ENCODE measurements at places on chromosomes 11 and 22.
A peak's percentile ranks its signal among the peaks of the same experiment; 100 is the strongest.

DNA sequence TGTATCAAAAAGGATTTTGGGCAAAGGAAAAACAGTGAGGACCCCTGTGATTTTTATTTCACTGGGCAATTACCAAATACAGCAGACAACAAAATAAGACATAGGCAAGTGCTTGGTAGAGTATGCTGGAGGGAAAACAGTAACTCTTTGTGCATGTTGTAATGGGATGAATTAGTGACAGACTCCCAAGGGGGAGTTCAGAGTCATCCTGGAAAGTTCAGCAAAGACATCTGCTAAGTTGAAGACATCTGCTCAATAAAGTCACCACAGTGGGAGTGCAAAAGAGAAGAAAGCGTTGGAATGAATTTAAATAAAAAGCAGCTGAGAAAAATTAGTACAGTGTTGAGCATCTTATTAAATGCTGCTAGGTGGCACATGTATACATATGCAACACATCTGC lies 378.8 kb upstream of the ISX start:
- DNase-seq: no peak

DNA sequence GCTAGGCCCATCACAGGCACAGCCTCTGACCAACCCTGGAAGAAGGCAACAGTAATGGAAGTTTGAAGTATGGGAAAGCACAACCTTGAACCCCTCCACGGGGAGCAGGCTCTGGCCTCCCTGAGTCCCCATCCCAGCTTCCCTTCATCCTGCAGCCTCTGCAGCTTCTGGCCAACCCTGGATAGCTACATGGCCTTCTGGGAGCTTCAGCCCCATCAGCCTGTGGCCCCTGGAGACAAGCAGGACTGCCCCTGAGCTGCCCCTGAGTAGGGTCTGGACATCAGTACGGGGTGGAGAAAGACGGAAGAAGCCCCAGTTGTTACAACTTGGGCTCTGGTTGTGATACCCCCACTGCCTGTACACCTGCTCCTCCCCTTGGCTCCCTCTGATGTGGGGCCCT lies 113.8 kb upstream of the CD82 start:
- no peak for DNase-seq

DNA sequence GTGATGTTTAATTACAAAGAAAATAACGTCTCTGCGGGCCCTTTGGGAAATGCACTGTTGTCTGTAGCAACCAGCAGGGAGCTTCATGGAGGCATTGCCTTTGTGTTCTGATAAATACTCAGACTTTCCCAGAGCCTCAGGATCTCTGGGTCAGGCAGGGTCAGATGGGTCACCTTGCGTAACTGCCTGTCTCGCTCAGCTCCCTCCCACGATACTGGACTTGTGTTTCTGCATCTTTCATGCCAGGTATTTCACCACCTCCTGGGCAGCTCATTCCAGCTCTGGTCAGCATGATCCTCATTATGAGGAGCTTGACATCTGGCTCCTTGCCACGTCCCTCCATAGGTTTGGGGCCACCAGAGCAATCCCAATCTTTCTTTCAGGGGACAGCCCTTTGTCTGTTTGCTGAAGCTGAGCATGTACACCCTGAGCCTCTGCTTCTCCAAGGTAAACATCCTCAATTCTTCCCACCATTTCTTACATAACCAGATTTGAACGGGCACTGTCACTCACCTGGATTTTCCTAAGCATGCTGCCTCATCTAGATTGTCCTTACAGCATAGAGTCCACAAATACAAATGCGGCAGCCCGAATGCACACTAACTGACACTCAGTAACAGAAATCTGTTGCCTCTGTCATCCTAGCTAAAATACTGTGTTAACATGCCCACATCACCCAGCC lies 162.3 kb downstream of the LARGE1 start:
- no peak for DNase-seq

- DNase-seq: no peak
These were observed 1.2 kb upstream of the AHNAK start for GRCh38 chr11:62547691-62548281.

DNA sequence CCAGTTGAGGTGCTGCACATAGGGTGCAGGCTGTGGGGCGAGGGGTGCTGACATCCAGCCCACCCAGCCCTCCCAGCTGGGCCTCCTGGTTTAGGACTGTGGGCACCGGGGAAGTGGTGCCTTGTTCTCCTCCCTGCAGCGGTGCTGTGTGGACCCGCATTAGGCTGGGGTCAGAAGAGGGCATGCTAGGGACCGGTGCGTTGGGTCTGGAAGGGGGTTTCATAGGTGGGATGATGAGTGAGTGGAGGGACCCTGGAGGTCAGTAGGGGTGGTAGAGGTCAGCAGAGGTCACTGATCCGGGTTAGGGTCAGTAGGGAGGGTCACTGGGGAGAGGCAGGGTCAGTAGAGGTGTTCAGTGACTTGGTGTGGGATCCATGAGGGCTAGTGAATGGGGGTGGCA lies 6.7 kb upstream of the MYBPC3 start:
- DNase-seq: no peak

DNA sequence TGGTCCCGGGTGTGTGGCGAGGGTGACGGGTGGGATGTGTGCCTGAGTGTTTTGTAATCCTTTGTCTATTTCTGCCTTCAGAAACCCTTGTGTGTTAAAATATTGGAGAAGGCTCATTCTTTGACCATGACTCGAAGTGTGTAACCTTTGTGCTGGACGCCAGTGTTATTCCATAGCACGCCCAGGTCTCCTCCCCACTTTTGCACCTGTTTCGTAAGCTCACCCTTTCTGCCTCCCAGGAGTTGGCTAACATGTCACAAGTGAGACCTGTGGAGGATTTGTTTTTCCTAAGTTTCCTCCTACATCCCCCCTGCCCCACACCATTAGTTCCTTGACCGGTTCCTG lies 382 bp downstream of the C11orf54 start:
- no peak for DNase-seq

DNA sequence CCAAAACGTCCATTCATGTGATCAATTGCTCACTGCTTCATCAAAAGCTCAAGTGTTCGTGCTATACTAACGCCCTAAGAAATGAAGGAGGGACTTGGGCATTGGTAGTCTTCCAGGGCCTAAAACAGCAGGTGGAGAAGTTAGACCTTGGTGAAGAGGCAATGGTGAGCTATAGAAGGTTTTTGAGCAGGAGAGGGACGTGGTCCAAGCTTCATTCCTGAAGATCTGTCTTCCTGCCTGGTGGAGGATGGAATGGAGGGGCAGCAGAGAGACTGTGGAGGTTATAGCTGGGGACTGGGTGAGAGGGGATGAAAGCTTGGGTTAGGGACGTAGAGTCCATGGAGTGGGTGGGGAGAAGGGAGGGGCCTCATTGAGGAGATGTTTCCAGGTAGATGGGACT lies 97.7 kb downstream of the TP53I11 start:
- DNase-seq: no peak

- DNase-seq: no peak
These were observed 91.6 kb downstream of the FAR1 start for GRCh38 chr11:13760115-13760514.

DNA sequence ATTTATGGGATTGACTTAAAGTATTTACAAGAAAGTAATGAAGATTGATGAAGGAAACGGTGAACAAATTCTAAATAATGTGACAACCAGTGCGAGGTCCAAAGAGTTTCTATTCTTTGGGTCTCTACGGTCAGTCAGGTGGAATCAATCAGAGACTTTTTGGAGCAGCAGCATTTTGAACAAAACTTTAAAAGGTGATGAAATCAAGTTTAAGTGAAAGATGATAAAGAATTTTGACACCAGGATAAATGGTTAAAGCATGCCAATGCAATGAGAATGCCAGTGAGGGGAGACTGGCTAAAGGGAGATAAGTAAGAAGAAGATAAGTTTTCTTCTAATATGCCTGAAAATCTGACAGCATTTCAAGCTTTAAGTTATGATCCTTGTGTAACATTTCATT lies 67.9 kb downstream of the DCUN1D5 start:
- no peak for DNase-seq

- DNase-seq: no peak
These were observed 117.0 kb downstream of the FBXO7 start for GRCh38 chr22:32591620-32592019.

DNA sequence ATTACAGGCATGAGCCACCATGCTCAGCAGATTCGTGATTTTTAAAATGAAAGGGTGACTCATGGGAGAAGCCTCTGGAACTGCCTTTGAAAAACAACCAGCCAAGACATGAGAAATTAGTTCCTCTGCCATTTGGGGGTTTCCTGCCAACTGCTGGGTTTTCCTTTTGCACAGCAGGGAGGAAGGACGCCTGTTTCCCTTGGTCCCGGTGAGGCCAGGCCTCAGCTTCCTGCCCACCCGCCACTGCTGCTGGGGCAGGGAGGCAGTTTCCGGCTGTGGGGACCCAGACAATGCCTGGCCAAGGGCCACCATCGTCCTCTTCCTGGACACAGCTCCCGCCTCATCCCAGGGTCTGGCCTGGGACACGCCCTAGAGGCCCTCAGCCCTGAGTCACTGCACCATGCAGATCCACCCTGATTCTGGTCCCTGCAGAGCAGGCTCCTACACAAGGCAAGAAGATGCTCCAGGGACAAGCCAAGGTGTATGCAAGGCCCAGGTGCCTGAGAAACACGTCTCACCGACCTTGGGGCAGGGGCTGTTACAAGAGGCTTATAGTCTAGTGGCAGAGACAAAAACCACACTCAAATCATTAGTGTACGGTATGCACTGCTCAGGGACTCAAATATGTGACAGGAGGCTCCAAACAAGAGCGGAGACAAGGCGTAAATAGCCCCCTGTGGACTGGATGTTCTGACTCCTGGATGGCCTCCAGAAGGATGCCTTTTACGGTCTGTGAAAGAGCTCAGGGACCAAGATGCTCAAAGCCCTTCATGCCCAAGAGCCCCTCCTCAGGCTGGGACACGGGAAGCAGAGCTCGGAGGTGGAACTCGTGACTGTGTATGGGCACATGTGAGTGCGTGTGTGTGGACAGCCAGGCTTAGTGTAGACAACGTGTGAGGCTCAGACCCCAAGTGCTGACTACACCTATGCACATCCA lies 10.0 kb downstream of the PPM1F start:
- DNase-seq: no peak

- DNase-seq: peak; percentile 54
These were observed 198.8 kb downstream of the CTTN start for GRCh38 chr11:70597006-70597555.

DNA sequence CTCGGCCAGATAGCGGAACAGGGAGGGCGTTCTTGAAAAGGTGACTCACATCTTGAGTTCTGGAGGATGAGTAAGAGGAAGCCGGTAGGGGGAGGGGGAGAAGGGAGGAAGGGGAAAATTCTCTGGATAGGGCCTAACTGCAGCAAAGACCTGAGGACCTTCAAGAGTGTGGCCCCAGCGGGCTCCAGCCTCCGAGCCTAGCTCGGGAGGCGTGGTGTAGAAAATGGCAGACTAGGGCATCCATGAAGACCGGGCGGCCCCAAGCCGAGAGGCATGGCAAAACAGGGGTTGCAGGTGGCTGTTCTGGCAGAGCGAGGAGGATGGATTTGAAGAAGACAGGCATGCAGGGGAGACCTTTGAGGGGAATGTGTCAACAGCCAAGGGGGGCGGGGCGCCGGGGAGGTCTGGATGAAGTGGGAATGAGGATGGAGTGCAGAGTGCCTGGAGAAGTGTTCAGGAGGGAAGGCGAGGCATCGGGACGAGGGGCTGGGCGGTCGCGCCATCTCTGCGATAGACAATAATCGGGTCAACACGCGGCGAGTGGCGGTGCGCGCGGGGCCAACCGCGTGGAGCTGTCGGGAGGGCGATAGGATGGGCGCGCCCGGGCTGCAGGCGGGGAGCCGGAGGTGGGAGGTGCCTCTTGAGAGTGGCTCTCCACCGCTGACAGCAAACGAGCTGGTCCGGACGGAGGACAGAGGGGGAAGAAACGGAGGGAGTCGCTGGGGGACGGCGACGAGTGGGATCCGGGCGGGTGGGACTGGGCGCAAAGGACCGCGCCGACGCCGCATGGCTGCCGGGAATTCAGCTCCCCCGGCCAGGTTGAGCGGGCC lies 40.0 kb upstream of the CREB3L1 start:
- DNase-seq: peak; percentile 21

DNA sequence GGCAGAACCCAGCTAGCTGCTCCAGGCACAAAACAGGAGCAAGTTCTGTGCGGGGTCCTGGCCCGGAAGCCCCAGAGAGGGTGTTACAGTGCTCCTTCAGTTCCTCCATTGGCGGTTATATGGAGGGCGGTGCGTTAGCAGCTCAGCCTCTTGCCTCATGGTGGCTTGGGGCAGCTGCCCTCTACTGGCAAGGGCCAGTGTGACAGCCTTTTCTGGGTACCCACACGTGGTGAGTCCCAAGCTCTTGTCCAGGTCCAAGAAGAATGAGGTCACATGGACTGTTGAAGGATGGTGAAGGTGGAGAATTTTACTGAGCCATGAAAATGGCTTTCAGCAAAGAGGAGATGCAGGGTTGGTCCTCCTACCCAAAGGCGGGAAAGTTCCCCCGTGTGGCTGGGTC lies 100.5 kb downstream of the WT1 start:
- no peak for DNase-seq

- DNase-seq: no peak
These were observed 44.0 kb downstream of the DHCR7 start for GRCh38 chr11:71404209-71404608.

DNA sequence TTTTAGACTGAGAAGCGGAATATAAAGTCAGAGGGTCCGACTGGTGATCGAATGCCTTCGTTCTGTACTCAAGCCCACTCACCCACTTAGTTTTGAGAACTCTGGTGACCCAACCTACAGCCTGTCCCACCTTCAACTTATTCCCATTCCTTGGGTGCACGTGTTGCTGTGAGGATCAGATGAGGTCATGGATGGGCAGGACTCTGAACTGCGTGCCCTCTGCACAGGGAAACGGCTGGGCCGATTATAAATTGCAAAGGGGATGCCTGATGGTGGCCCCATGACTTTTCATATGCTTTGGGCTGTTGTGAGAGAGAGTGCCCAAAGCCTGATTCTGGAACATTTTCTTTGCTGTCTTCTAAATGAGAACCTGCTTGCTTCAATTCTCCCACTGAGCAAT lies 16.0 kb upstream of the EHF start:
- no peak for DNase-seq

- DNase-seq: no peak
These were observed 80.8 kb downstream of the SHANK2 start for GRCh38 chr11:71171576-71171975.

GRCh38 chr11:108322666-108323065 lies 99.8 kb downstream of the ATM start:
- no peak for DNase-seq

DNA sequence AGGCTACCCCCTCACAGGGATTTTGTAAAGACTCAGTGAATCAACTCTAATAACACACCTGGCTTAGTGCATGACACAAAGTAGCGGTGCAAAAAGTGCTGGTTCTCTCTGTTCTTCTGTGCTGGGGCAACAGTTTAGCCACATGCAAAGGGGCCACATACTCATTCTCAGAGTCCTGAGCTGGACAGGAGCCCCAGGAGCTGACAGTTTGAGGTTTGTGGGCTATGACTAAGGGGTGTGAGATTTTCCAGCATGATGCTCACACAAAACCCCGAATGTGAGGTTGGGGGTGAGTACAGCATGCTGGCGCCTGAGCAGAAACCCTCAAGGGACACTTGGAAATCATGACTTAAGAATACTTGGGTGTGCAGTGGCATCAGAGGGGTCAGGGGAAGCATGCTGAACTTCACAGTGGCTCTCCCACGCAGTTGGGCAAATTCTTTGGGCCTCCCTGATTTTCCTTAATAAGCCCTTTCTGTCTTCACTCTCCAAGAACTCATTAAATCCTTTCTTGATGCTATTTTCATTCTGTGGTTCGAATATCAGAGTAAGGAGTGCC lies 31.0 kb downstream of the TMPRSS5 start:
- no peak for DNase-seq
